WTC11 (cell line): ENCODE measurements at places on chromosomes 3 and 15. TPM values are rescaled to one million over a fixed set of nuclear protein-coding genes. Genes with fewer than 3 reads are reported as not detected.

GRCh38 chr3:11304175-11304574 lies 32.0 kb downstream of the ATG7 start:
- no peak for DNase-seq

Gene HCLS1
- total RNA-seq = 1.9 to 2.7 TPM (median 2.6 TPM) in 3 replicates

DNA sequence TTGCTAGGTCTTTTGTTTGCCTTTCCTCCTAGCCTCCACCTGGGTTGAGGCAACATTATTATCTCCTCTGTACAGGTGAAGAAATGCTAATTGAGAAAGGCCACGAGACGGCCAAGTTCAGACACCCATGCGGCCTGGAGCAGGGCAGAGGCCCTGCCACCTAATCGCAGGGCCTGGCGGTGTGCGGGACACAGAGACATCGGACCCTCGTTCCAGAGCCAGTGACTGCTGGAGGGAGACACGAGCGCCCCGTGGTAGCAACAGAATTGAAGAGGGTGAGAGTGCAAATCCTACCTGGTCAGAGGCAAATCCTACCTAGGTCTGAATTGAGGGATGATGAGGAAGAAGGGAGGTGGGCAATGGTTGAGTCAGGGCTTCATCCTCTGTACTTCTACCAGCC lies 113.8 kb upstream of the MEF2A start:
- DNase-seq = no peak

Gene CORO2B
- 3.5 to 4.9 TPM (median 3.6 TPM) in 3 replicates for total RNA-seq

DNA sequence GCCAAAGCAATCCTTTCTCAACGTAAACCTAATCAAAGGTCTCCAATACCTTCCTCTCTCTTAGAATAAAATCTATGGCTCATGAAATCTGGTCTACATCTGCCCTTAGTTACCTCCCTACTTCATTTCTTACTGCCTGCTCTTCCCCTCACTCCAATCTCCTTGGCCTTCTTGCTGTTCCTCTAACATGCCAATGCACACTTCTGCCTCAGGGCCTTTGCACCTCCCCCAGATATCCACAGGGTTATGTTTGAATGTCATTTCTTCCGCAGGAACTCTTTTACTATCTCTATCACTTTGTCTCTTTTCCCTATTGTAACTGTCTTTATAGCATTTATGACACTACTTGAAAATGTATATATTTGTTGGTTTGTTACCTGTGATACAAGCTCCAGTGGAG lies 44.3 kb upstream of the PYGO1 start:
- DNase-seq = no peak

DNA sequence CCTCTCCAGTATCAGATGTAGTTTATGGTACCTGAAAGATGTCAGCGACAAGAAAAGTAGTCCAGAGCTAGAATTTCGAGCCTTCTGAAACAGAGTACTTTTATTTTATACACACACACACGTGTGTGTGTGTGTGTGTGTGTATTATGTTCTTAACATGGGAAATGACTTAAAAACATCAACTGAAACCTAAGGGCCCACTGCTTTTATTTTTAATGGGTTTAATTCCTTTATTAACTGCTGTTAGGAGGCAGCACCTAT lies 1.9 kb downstream of the TCF12 start:
- DNase-seq = no peak

DNA sequence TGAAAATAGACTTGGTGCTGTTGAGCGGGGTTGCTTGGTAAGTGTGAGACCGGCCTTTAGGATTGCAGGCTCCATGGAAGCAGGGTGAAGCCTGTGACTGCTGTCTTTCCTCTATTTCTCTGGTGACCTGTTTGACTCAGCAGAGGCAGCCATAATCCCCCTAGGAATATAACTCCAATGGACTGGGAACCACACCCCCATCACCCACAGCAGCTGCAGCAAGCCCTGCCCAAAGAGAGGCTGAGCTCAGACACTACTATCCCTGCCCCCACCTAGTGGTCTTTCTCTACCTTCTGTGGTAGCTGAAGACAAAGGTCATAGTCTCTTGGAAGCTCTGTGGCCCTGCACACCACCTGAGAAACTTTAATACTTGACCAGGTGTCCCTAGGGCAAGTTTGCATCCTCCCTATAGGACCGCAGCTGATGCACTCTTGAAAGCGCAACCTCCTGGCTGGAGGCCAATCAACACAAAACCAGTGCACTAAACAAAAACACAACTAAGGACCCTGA lies 133.6 kb upstream of the MRPL3 start:
- no peak for DNase-seq

DNA sequence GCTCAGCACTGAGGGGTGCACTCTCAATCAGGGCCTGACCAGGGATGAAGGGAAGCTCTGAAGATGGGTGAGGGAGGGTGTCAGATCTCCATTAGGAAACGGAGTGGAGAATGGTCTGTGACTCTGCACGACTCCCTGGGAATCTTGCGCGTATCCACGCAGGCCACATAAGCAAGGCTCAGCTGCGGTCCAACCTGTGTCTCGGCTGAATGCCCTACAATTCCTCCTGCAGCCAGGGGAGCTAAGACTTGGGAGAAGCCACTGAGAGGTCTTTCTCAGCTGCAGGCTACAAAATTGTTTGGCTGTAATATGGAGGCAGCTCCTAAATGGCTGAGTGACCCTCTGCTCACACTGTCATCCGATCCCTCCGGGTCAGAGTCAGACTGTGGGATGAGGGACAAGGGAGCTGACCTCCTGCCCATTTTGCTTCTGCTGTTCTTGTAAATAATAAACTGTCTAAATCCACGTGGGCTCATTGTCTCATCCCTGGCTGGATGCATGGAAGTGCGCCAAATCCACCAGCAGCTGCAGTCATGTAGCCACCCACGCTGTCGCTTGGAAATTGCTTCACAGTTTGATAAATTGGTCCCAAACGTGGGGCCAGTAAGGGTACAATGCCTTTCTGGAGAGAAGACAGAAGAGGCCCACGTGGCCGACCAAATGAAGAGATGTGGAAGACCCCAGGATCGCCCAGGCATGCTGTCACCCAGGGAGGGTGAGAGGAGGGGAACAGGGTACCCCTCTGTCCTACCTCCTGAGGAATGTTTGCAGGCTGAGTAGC lies 30.5 kb downstream of the ALS2CL start:
- DNase-seq = no peak

- DNase-seq = no peak
Measured at GRCh38 chr15:62749036-62749815, 293.3 kb upstream of the TPM1 start.

- no peak for DNase-seq
Measured at GRCh38 chr3:137509354-137510045, 254.6 kb upstream of the SOX14 start.
